ENCODE measurements at places on chromosomes 12 and 14.

DNA sequence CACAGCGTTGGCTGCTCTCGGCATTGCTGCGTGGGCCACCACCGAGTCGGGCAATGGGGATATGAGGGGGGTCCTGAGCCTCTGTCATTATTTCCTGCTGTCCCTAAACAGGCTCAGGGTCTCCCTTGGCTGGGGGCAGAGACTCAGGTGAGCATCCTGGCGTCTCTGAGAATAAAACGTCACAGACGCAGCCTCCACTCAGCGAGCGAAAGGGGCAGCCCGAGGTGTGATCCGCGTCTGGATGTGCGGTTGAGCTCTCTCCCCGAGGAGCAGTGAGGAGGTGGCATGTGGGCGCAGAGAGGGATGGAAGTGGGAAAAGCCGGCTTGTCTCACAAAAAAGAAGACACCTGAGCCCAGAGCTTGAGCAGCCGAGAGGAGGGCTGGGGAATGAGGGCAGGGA lies 62.6 kb downstream of the GALNT9 start:
- DNase-seq: no peak

GRCh38 chr14:23162800-23163199 lies 20.7 kb downstream of the SLC7A8 start:
- no peak for DNase-seq

- no peak for DNase-seq
These were observed 59.6 kb downstream of the PPFIA2 start for GRCh38 chr12:81699551-81699950.

DNA sequence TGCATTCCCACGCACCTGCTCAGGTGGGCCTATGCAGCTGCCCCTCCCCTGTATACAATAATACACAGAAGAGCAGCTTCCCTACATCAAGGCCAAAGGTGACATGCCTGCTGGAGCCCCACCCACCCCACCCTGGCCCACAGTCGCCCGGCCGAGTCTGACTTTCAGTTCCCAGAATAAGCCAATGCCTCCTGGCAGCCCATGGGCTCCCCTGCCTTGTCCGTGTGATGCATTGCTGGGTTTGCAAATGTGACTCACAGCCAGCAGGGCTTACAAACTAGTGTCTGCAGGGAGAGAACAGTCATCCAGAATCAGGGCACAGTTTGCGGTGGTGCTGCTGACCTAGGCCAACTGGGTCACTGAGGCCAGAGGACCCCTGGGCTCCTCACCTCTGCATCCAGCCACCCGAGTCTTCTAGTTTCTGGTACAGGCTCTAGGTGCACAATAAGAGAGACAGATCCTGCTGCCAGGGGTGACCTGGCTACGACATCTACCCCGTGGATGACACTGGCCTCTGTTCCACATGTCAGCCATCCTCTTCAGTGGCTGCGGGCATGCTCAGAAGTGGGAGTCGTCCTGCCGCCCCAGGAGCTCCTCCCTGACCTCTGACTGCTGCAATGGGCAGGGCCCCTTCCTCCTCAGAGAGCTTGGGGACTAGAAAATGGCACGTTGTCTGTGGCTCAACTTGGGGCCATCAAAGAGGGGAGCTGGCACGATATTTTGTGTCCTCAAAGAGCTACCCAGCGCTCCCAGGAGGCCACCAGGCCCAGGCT lies 84.5 kb downstream of the CHGA start:
- peak; percentile 35 for DNase-seq

GRCh38 chr14:89309670-89310177 lies 107.3 kb downstream of the FOXN3 start:
- no peak for DNase-seq

DNA sequence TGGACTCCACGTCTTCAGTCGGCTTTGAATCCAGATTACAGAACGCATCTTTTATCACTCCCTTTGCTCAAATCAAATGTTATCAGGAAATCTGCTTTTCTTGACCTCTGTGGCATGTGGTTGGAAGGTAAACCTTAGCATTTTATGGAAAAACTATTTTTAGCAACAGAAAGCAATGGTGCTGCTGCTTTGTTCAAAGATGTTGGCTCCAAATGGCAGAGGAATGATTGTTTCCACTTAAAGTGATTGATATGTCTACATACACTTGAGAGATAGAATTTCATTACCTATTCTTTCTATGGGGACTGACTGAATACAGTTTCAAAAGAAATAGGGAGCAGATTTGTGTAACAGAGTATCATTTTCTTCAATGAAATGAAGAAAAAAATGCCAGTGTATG lies 761.2 kb downstream of the NOVA1 start:
- DNase-seq: no peak

GRCh38 chr14:68942296-68943035 lies 36.6 kb downstream of the ACTN1 start:
- DNase-seq: no peak

DNA sequence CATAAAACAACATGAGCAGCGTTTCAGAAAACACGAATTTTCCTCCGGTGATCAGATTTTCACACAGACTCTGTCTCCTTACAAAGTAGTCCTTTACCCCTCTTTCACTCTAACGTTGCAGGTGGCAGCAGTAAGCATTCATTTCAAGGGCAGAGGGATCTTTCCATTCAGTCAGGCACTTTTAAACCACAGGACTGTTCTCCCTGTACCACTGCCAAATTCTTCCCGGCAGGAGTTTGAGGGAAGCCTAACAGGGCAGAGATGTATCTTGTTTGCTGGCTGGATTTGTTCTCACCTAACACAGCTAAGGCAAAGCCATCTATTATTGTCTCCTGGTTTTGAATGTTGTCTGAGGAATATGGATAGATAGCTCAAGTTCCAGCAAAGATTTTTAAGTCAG lies 1187.3 kb upstream of the SEL1L start:
- DNase-seq: no peak

- no peak for DNase-seq
These were observed 34.7 kb downstream of the CCDC92 start for GRCh38 chr12:123937707-123938591.

Measured in AG09309 (cell line).